ENCODE measurements at places on chromosomes 16 and 17.

DNA sequence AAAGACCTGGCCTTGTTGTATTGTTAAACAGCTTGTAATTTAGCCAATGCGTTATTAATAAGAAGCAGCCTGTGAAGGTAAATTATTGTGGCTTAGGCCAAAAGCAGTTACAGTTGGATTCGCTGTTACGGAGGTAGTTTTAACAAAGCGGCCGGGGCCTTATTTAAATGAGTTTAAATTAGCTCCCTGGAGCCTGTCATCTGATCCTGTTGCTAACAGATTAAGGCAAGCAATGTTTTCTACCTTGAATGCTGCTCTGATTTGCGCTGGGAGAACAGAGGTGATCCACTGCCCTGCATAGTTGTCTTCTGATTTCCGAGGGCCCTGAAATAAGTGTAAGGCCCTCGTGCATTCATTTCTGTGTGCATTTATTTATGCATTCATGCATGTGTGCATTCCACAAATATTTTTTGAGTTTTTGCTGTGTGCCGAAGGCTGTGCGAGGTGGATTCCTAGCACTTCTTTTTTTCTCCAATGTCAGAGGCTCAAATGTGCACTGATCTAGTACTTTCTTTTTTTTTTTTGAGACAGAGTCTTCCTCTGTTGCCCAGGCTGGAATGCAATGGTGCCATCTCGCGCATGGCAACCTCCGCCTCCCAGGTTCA lies 10.9 kb downstream of the SEC14L5 start:
- DNase-seq: no peak

DNA sequence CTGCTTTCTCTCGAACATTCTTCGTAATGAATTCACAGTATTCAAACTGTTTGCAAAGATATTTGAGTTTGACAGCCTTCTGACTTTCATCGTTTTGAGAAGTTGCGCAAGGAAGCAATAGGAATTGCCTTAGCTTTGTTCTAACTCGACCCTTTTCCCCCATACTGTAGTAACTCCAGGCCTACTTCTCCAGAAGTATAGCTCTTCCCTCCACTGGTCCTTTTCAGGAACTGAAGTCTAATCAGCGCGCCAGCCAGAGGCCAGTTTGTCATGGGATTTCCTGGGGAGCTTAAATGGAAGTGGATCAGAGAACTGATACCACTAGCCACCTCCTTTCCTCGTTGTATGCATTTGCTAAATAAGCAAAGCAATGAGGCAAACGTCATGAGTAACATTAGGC lies 27.9 kb downstream of the CDR2 start:
- no peak for DNase-seq

GRCh38 chr16:8044796-8045195 lies 545.5 kb downstream of the TMEM114 start:
- DNase-seq: no peak

DNA sequence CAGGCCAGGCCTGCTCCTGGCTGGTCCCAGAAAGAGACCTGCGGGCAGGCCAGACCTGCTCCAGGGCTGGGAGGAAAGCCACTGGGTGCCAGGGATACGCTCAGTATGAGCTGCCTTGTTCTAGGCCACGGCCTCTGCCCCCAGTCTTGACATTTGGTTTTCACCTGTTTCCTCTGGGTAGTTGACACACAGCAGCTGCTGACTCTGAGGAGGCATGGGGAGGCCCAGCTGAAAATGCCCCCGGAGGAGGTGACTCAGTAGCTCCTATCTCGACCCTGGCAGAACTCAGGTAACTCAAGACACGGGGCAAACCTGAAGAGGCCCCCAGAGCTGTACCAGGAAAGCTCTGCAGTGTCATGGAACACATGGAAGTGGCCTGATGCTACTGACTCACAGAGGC lies 13.9 kb upstream of the ADGRG1 start:
- no peak for DNase-seq

Measured in fibroblast of skin of right biceps (primary cell).